ENCODE measurements at places on chromosomes 13 and 19.

DNA sequence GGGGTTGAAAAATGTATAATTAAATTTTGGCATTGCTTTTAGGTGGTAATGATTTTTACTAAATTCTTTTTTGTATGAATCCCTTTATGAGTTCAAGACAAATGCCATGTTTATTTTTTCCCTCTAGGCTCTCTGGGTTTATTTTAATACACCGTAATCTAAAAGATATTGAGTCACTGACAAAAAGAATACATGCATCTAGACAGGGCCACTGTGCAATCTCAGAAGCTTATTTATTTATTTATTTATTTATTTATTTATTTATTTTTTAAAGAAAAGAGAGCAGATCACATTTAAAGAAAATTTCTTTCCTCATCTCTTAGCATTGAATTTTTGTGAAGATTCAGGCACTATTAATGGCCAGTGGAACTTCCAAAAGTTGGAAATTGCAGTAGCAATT, 283.9 kb upstream of the SLC10A2 start:
- DNase-seq: no peak

DNA sequence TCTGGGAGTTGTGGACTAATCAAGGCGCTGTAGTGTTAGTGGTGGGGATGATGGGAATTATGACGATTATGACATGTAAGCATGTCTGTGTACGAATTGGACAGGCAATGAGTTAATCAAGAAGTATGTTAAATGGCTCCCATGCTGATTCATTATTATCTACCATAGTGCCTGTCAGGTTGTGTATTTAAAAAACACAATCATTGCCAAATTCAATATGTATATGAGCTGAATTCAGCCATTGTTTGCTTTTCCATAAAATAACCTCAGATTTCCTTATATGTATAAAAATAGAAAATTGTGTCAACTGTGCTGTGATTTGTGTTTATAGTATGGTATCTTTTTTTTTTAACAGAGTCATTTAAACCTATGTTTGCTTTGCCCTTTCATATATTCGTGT, 37.1 kb downstream of the PCCA start:
- DNase-seq: no peak

DNA sequence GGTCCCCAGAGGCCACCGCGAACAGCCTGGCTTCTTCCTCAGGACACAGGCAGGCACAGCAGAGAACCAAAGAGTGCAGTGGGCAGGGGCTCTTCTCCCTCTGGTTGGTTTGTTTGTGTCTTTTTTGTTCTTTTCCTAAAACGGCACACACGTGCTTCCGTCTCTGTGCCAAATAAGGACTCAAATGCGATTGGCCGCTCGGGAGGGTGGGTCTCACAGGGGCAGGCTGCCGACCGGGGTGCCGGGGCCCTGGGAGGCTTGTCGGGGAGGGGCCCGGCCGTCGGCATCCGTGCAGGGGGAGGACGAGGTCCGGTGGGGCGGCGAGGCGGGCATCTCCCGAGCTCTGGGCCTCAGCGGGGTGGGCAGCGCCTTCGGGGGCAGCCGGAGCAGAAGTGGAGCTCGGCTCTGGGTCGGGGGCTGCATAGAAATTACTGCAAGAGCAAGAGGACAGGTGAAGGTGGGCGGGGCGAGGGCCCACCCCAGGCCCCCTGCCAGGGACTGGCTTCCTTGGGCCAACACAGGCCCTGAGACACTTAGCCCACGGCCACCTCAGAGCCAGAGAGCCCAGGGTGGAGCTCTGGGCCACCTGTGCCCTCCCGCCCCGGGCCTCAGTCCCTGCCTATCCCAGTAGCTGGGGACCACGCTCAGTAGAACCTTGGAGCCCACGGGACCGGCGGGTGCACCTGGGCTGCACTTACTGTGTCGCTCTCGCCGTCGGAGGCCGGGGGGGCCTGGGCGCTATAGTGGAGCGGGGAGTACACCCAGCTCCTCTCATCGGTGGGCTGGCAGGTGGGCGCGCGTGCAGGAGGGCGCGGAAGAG, 6.4 kb upstream of the CACTIN start:
- no peak for DNase-seq

DNA sequence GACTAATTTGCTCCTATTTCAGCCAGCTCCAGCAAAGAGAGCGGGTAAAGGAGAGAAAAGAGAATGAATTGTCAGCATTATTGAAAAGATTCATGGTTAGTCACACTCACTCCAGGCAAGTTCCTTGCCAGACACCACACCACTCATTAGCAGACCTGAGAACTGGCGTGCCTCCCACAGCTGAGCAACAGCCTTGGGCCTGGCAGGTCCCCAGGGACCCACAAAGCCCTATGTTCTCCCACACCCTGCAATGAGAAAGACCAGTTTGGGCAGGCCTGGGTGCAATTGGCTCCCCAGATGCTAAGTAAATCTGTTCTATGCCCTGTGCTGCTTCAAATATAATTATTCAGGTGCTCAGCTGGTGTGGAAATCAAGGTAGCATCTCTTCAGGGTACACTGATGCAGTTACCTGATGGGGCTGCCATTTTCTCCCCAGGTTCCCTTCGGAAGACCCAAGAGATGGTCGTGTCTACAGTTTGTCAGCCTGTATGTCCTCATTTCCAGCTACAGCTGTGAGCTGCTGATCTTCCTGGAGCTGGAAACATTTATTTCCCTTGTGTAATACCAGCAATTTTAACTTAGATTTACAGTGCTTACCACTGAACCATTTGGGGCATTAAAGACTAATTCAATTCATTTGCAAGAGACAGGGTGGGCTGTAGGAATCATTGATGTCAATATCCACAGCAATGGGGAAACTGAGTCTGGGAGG, 405.0 kb downstream of the COG6 start:
- no peak for DNase-seq

DNA sequence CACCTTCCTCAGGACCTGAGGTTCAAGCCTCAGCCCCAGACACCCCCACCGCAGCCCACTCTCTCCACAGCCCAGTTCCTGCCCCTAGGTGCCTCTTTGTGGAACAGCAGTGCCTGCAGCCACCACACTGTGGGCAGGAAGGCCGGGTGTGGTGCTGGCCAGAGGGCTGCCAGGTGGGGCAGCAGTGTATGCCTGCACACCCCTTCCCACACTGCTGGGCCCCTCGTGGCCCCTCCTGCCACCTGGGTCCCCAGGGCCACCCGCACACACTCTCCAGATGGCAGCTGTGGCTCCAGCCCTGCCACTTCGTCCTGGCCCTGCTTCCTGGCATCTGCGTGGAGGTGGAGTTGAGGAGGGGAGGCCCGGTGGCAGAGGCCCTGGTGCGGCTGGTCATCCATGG, 35.1 kb downstream of the HPN start:
- DNase-seq: no peak

DNA sequence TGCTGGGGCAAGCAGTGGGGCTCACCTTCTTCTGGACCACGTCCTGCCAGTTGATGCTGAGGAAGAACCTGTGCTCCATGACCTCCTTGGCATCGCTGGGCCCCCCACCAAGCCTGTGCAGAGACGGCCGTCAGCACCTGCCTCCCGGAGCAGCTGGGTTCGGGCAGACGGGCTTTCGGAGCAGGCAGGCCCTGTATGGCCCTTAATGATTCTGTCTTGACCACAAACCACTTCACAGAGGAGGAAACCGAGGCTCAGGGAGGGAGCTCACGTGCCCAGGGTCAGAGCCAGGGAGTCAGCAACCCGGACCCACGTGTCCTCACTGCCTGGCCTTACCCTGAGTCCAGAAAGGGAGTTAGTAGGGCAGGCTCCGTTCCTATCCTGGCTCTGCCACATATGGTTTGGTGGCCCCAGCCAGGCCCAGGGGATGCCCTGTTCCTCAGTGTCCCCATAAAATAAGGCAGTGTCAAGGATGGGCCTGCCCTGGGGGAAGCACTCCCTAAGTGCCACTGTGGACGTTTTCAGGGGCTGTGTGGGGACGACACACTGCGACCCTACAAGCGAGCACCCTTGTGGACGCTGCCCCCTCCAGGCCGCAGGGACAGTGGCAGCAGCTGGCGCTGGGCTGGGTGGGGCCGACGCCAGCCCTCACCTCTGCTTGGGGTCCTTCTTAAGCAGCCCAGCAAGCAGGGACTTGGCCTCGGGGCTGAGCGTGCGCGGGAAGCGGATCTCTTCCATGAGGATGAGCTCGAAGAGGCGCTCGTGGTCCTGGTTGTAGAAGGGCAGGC, 8.9 kb upstream of the CCNP start:
- no peak for DNase-seq

Data from stimulated activated CD4-positive, alpha-beta T cell treated with anti-CD3 and anti-CD28 coated beads, Interleukin-1b, Interleukin-23, amount 100 ng/mL, for 1 hour (primary cell).